ENCODE measurements at places on chromosomes 2 and 18.

DNA sequence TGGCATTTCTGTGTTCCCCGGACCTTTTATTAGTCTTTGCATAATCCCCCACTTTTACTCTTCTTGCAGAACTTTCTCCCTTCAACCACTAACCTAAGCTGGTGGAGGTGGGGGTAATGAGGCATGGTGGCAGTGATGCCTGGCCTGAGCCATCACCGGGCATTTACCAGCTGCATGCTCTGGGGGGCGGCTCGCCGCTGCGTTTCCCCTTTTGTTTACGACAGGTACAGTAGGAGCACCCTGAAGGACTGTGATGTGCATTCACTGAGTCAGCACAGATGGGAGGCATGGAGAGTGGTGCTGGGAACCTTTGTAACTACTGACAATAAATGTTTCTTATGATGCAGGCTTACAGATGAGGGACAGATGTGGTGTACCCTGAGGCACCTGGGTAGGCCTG, 46.9 kb downstream of the PLEKHB2 start:
- no peak for DNase-seq

DNA sequence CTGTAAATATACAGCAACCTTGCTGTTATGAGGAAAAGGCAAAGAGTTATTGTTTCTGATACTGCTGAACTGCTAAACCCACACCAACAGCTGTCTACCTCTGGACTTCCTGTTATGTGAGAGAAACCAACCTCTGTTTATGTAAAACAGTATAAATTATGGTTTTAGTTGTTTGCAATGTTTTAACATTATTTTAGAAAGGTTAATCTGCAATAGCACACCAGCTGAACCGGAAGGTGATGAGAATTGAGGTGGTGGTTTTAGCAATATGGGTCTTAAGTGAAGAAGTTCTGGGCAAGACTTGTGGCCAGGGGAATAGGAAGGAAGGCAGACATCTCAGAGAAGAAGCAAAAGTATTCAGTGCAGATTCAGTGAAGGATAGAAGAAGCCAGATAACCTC, 237.8 kb downstream of the PLCL1 start:
- no peak for DNase-seq

GRCh38 chr2:76953733-76954347, 568.3 kb downstream of the LRRTM4 start:
- DNase-seq: peak; percentile 59

GRCh38 chr2:74222300-74222650, 23.9 kb downstream of the MTHFD2 start:
- DNase-seq: no peak

DNA sequence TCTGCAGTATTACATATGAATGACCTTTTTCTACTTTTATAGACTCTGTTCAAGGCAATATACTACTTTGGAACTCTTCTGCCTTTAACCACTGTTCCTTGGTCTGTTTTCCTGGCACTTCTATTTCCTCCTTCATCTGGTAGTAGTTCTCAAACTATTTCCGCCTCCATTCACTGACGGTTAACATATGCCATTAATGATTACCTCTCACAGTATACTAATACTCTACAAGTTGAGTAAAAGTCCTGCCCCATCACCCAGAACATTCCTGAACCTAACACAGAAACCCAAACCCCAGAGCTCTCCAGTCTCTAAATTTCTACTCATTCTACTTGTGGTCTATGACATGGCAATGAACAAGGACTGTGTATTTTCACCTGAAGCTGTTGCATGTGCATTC, 4.5 kb downstream of the GFPT1 start:
- peak; percentile 84 for DNase-seq

GRCh38 chr2:14354231-14354630, 278.3 kb upstream of the LRATD1 start:
- no peak for DNase-seq

- no peak for DNase-seq
These were observed 271.0 kb upstream of the GALNT5 start for GRCh38 chr2:156986339-156986988.

DNA sequence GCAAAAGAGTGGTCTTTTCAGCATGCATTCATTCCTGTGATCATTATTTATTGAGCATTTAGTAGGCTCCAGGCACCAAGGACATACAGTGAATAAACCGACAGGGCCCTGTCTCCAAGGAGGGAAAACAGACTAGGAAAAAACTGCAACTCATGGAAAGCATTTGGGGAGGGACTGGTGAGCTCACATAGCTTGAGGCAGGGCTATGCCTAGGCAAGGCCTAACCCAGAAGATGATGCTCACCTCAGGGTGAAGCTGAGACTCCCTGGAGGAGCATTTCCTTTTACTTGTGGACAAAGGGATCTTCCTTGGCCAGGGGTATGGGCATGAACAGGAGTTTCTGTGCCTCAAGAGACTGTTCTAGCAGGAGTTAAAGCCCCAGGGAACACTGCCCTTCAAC, 3.9 kb downstream of the CXCR1 start:
- DNase-seq: no peak

- DNase-seq: peak; percentile 30
These were observed 52.7 kb upstream of the EML4 start for GRCh38 chr2:42116195-42117181.

DNA sequence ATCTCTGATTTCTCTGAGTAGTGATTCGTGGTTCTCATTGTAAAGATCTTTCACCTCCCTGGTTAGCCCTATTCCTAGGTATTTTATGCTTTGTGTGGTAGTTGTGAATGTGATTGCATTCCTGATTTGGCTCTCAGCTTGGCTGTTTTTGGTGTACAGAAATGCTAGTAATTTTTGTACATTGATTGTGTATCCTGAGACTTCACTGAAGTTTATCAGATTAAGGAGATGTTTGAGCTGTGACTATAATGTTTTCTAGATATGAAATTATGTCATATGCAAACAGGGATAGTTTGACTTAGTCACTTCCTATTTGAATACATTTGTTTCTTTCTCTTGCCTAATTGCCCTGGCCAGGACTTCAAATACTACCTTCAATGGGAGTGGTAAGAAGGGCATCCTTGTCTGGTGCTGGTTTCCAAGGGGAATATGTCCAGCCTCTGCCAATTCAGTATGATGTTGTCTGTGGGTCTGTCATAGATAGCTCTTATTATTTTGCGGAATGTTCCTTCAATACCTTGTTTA, 251.9 kb upstream of the ZNF804A start:
- DNase-seq: no peak

DNA sequence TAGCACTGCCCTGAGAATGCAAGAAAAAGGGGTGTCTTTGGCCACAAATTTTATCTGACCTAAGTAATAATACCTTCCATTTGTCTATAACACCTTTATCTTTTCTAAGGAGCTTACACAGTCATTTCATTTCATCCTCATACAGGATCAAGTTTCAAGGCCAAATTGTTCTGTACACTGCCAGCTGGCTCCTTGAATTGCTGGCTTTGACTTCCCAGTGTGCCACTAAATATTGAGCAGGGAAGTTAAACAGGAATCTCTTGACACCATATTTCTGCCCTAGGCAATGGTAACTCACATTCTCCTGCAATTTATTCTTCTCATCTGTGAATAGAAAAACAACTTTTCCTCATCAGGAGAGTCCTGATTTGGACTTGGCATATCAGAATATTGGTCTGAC, 195.1 kb upstream of the LRP1B start:
- DNase-seq: no peak

GRCh38 chr2:177553176-177553884, 160.8 kb downstream of the AGPS start:
- peak; percentile 43 for DNase-seq

GRCh38 chr2:233768076-233768475, 8.0 kb downstream of the UGT1A1 start:
- no peak for DNase-seq

- DNase-seq: peak; percentile 63
These were observed 39.0 kb downstream of the CHN1 start for GRCh38 chr2:174965992-174966744.

DNA sequence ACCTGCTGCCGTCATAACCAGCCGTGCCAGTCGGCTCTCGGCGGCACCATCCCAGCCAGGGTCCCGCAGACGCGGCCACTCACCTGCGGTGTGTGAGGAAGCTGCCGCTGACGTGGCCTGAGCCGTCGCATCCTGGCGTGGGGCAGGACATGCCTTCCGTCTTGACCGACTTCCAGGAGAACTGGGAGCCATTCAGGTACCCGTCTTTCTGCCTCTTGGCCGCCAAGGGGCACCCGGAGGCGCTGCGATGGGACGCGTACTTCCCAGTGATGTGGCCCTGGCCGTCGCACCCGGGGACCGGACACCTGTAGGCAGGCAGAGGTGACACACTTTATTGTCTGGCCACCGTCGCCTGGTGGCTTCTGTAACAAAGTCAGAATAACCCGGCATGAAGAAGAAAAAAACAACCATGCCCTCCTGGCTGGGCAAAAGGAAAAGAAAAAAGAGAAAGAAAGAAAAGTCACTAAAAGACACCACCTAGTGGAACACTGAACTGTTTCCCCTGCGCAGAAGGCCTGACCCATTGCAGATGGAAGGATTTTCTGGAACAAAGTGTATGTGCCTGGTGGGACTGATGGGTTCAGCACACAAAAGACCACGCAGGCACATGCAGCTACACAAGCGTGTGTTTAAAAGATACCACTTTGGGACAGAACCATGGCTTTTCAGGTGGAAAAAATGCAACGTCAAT, 94.9 kb upstream of the PXDN start:
- DNase-seq: no peak

GRCh38 chr2:150153646-150154307, 333.7 kb downstream of the RND3 start:
- DNase-seq: no peak

DNA sequence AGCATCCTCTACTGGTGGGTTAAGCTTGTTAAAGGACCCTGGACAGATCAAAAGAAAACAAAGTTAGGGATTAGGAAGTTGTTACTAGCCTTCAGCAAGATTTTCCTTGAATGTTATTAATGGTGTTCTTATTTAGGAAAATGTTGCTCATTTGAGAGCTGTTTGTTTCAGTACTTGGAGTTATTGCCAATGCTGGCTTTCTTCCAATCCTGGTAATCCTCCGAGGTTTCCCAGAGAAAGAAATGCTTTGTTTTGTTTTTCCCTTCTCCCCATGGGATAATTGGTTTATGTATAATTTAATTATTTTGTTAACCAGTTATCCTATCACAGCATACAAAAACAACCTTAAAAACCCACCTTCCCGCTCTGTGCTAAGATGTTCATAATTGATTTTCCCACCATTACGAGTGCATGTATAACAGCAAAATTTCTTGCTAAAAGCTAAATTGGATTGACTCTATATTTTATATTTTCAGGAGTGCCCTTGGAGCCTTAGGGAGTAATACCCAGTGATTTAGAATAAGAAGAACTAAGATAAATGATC, 79.8 kb downstream of the MGAT5 start:
- DNase-seq: peak; percentile 4

DNA sequence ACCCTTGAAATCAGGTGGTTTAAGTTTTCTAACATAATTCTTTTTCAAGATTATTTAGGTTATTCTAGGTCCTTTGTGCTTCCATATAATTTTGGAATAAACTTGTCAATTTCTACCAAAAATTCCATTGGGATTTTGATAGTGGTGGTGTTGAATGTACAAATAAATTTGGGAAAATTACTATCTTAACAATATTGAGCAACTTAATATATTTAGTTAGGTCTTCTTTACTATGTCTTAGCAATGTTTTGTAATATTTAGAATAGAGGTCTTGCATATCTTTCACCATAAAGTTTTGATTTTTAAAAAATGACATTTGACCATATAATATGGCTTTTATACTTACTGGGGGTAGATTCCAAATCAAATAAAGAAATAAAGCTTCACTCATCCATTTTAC, 34.0 kb upstream of the CTIF start:
- DNase-seq: no peak

DNA sequence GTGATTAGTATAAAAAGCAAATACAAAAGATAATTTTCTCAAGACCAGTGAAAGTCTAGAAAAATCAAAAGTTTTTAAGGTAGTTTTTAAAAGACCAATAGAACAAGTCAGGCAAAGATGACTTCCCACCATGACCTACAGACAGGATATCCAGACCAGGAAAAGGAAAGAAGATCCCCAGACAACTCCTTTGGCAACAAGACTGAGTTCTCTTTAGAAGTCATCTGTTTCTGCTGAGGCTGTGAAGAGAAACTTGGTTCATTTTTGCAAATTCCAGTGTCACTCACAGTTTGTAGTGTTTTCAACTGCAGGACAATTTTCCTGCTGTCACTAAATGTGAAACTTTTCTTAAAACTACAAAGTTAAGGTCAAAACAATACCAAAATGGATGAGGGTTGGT, 240.9 kb upstream of the SIX2 start:
- no peak for DNase-seq

- no peak for DNase-seq
These were observed 6.3 kb downstream of the ANKRD53 start for GRCh38 chr2:70984576-70985282.

All from renal cortical epithelial cell (primary cell).